ENCODE measurements at places on chromosomes 7 and 10. TPM values are rescaled to one million over a fixed set of nuclear protein-coding genes. Genes with fewer than 3 reads are reported as not detected.
A peak's percentile ranks its signal among the peaks of the same experiment; 100 is the strongest.

GRCh38 chr10:5996696-5997095 lies 19.4 kb upstream of the IL15RA start:
- no peak for DNase-seq

DNA sequence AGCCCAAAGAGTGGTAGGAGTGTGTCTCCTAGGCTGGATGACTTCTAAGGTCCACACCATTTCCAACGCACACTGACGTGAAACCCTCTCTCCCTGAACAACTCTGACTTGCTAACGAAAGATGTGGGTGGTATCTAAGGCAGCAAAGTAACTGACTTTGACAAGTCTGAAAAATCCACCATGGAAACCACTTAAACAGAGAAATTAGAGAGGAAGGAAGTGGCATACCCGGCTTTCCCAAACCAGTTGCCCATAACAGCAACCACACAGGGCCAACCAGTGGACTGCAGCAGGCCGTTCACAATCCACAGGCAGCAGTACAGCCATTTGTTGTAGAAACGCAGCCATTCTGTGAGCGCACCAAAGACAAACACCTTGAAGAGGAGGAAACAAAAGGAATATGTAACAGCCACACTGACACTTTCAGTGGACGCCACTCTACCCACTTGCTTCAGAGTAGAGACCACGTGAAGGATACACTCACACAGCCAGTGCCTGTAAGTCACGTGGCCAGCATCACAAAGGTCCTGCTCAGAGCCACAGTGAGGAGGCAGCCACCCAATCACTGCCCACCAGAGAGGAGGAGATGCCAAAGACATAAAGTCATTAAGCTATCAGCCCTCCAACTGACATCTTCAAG lies 39.8 kb downstream of the SLC37A3 start:
- DNase-seq: no peak

GRCh38 chr7:108403597-108404217 lies 52.5 kb downstream of the NRCAM start:
- no peak for DNase-seq

DNA sequence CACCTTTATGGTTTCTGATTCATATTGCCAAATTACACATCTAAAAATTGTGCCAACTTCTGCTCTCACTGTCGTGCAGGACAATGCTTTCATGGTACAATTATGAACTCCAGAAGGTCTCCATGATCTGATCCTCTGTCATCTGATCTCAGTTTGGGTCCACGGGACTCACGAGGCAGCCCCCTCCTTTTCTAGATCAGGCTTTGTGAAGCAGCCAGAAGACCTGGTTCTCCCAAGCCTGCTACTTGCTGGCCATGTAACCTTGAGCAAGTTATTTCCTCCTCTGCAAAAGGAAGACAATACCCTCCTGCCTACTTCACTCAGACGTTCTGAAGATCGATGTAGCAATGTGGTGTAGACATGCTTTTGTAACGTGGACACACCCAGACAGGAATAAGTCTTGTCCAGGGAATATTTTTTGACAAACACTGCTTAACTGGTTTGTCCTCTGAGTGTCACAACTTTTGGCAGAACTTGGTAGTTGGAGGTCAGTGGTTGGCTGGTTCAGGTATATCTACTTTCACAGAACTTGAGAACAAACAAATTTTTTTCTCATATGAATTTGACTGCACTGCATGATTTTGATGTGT lies 19.6 kb downstream of the CALML3 start:
- DNase-seq: no peak

- peak; percentile 100 for DNase-seq
Measured at GRCh38 chr7:1028775-1029636, 15.3 kb upstream of the GPR146 start.

GRCh38 chr10:107502229-107502985 lies 337.9 kb upstream of the SORCS1 start:
- no peak for DNase-seq

DNA sequence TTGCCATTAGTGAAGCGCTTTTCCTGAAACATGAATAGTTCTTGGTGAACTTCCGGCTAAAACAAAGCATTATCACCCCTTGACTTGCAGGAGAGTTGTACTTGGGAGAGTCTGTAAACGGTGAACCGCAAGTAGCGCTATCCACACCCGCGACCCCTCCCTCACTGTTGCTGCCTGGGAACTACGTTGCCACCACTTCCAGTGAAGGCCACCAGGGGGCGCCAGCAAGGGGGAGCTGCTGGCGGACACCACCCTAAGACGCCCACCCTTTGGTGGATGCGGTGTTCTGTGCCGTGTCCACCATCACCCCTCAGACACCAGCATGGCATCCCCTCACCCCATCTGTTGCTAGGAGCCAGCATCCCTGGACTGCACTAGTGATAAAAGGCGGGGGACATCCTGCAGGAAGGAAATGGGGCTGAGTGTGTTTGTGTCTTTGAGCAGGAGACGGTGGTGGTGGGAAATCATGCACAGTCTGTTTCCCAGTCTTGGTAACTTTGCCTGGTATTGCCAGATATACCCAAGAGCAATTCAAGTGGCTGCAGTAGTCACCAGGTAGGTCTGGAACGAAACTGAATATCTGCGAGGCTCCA lies 298.2 kb downstream of the FRMD4A start:
- DNase-seq: no peak

DNA sequence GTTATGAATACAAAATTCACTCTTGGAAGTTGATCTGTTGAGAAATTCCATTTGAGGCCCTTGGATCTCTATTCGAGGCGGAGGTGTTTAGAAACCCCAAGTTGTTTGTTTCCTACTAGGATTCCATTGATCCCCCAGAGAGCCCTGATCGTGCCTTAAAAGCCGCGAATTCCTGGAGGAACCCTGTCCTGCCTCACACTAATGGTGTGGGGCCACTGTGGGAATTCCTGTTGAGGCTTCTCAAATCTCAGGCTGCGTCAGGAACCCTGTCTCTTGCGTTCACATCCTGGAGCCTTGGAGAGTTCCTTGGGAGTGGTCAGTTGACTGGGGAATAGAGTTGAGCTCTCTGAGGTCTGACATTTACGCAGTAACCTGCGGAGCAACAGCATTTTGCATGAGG lies 1.2 kb downstream of the CFAP69 start:
- DNase-seq: no peak

GRCh38 chr7:15938115-15938514 lies 251.6 kb upstream of the MEOX2 start:
- DNase-seq: no peak

SPDYE16 gene
- not detected for total RNA-seq

SPDYE2 gene
- not detected for total RNA-seq

CAMK2B gene
- not detected for total RNA-seq

ANLN gene
- 132 TPM for total RNA-seq

ADAMTS14 gene
- total RNA-seq: 0.45 TPM

Measured in H4 (cell line).